ENCODE measurements at places on chromosomes 7 and 10.
A peak's percentile ranks its signal among the peaks of the same experiment; 100 is the strongest.

DNA sequence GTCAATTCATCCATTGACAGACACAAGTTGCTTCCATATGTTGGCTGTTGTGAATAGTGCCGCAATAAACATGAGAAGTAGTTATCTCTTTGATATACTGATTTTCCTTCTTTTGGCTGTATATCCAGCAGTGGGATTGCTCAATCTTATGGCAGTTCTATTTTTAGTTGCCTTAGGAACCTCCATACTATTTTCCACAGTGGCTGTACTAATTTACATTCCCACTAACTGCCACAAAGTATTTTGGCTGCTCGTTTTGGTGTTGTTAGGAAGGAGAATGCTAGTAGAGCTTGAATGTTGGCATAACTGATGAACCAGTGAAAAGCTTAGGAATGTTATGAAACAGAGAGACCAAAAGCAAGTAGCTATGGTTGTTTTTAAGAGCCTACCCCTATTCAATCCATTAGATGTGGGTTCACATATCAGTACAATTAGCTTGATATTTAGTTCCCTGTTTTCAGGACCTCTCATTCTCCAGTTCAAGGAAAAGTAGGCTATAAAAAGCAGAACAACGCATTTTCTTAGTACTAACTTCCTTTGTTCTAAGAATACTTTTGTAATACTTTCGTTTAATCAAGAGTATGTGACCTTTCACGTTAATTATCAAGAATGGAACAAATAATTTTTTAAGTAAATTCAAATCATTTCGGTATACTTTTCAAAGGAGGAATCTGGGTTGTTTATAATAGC lies 100.3 kb downstream of the FAS start:
- no peak for DNase-seq

GRCh38 chr7:50317697-50318669 lies 13.5 kb downstream of the IKZF1 start:
- no peak for DNase-seq

DNA sequence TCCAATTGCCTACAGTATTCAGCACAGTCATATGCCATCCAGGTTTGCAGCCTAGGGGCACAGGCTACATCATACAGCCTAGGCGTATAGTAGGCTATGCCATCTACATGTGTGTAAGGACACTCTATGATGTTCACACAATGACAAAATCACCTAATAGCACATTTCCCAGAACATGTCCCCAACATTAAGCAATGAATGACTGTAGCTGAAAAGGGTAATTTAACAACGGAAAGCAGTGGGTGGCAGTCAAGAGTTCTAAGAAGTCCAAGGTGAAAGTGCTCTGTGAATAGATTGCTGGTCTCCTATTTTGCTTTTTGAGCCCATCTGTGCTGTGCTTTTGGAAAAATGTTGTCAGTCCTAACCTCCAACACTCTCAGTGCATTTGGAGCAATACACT lies 162.6 kb downstream of the KLF6 start:
- no peak for DNase-seq

DNA sequence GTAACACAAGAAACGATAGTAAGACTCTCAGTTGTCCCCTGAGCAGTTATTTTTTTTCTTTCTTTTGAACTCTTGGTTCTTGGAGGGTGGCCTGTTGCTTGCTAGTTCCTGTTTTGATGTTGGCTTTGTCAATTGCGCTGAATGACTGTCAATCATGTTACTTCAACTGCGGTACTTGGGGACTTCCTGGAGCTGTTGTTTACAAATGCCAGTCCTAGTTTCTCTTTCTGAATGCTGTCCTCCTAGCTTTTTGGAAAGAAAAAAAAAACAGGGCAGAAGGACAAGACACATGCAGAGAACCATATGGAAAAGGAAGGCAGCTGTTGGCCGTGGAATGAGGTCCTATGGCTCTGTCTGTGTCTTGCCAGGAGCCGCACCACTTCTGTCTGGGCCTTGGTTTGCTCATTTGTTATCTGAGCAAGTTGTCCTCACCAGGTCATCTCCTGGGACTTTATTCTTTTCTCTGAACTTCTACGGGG lies 7.0 kb upstream of the PDCD4 start:
- no peak for DNase-seq

DNA sequence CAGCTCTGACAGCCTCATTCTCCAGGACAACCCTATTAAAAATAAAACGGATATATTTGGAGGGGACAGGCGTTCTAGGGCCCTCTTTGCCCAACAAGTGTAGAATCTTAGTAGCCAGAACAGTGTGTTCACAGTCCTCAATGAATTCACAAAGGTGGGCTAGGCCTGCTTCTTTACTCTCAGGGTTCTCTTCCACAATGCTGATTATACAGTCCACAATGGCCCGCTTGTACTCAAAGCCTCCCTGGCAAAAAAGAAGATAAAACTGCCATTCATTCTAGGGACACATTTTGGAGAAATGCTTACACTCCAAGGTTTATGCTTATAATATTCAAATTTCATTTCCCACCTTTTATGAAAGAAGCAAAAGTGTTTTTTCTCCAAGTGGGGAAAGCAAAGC lies 62.6 kb downstream of the MEST start:
- no peak for DNase-seq

- no peak for DNase-seq
Observed at GRCh38 chr7:13144673-13145072, 457.2 kb downstream of the ARL4A start.

GRCh38 chr7:12316925-12317324 lies 86.7 kb downstream of the VWDE start:
- DNase-seq = no peak

- no peak for DNase-seq
Observed at GRCh38 chr7:79430391-79430790, 23.1 kb downstream of the MAGI2 start.

- no peak for DNase-seq
Observed at GRCh38 chr7:155437836-155438235, 20.1 kb upstream of the EN2 start.

DNA sequence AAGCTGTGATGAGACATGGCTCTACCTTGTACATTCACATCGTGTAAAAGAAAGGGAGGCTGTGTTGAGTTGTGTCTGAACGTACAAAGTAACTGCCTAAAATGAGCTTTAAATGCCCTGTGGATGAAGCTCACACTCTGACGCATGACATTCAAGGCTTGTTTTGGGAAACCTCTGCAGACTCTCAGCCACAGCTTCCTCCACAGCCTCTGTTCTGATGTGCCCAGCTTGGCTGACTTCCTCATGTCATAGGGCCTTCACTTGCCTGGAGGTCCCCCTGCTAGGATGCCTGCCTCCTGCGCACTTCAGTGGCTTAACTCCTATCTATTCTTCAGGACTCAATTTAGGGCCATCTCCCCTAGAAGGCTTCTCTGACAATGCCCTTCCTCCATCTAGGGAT lies 230.0 kb upstream of the HABP2 start:
- no peak for DNase-seq

GRCh38 chr10:118504467-118505205 lies 90.8 kb downstream of the PRLHR start:
- DNase-seq = no peak

GRCh38 chr7:44650772-44651171 lies 44.3 kb downstream of the OGDH start:
- peak; percentile 56 for DNase-seq

- no peak for DNase-seq
Observed at GRCh38 chr10:60351191-60351853, 38.4 kb downstream of the ANK3 start.

DNA sequence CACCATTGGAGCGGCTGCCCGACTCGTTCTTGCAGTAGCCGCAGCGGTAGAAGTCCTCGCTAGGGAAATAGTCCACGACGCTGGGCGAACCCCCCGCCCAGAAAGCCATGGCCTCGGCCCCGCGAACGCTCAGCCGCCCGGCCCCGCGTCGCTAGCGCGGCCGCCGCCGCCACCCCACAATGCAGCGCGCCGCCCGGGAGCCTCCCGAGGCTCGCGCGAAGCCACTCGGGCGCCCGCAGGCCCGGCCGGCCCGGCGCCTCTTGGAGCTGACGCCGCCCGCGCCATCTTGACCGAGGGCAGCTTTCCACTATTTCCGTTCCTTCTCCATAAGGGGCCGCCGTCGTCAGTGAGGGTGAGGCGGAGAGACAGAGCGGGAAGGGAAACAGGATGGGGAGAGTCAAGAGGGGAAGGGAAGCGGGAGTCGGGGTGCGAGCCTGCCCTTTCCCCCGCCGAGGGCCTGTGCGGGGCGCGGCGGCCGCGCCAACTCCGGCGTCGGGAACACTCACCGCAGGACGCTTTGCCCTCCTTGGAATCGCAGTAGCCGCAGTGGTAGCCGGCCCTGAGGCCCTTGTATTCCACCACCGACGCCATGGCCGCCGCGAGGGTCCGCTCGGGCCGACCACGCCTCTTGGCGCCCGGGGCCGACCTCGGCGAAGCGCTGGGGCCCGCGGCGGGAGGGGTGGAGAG lies at the start of gene ATE1:
Gene ATE1 (minus strand): TSS at position 191 of the 687 bp plus-strand sequence. CDS start 82 bp downstream, at position 109.
- DNase-seq = peak; percentile 91

- no peak for DNase-seq
Observed at GRCh38 chr7:138935465-138936011, 45.7 kb downstream of the KIAA1549 start.

Measured in C1 segment of cervical spinal cord (tissue), 14 donors.